ENCODE measurements at places on chromosomes 1 and 21.

DNA sequence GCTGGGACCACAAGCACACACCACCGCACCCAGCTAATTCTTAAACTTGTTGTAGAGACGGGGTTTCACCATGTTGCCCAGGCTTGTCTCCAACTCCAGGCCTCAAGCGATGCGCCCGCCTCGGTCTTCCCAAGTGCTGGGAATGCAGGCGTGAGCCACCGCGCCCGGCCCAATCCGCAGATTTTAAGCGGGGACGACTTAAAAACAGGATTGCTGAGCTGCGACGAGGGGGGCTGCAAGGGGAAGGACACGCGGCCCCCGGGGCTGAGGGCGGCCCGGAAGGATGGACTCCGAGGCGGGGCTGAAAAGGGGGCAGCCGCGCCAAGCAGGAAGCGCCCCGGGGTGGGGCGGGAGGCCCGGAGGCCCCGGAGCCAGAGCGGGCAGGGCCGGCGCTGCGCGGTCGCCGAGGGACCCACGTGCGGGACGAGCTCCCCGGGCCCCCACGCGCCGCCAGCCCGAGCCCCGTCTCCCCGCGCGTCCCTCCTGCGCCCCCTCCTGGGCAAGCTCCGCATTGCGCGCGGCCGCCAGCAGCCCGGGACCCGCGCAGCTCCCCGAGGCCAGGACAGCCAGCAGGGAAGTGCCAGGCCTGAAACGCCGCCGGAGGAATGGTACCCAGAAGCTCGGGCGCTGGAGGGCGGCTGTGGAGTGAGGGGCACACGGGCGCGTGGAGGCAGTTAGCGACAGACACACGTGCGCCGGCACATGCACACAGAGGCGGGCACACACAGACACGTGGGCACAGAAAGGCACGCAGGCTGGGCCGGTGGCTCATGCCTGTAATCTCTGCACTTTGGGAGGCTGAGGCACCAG is 5.5 kb upstream of the PRKCZ start:
- DNase-seq: peak; percentile 66

GRCh38 chr1:9128166-9128519 is 759 bp downstream of the GPR157 start:
- DNase-seq: no peak

DNA sequence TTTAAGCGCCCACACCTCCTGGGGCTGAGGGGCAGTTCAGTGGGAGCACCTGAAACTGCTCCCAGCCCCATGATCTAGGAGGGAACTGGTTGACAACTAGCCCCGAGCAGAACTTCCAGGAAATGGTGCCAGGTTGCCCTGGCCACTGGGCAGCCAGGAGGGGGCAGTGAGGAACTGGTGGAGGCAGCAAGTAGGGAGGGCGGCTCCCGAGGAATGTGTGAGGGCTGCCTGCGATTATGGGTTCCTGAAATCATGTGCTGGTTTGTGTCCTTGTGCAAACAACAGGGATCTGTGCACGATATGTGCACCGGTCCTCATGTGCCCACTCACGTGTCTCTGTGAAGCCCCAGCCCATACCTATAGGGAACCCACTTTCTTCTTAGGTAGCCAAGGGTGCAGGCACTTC is 9.9 kb downstream of the GPR3 start:
- peak; percentile 72 for DNase-seq

GRCh38 chr1:174165471-174166137 is 6.3 kb downstream of the RABGAP1L start:
- peak; percentile 68 for DNase-seq

- DNase-seq: peak; percentile 48
These were observed 17.9 kb downstream of the UBL4B start for GRCh38 chr1:110130113-110130591.

DNA sequence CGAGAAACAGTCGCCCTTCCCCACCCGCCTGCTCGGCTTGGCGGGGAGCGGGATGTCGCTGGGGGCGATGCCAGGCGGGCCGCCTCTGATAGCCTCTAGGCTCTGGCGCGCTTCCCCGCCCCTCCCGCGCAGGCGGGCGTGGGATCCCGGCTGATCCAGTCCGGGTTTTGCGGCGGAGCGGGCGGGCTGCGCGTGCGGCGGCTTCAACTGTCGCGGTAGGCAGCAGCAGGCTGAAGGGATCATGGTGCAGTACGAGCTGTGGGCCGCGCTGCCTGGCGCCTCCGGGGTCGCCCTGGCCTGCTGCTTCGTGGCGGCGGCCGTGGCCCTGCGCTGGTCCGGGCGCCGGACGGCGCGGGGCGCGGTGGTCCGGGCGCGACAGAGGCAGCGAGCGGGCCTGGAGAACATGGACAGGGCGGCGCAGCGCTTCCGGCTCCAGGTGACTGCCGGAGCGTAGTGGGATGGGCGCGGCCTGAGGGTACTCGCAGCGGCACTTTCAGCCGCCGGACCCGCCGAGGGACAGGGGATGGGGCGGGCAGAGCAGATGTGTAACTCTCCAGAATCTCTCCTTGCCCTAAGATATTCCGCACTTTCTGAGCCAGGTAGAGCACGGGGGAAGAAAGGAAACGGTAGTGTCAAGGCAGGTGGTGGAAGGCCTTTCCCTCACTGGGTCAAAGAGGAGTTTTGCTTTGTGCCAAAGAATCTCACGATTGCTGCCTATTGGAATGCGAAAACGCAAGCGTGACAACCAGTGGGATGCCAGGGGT is at the start of gene FAAH:
Gene FAAH, plus strand, starts transcription at position 210 of the 764 bp plus-strand sequence. Its CDS starts 32 bp downstream, at position 242.
- DNase-seq: peak; percentile 44

DNA sequence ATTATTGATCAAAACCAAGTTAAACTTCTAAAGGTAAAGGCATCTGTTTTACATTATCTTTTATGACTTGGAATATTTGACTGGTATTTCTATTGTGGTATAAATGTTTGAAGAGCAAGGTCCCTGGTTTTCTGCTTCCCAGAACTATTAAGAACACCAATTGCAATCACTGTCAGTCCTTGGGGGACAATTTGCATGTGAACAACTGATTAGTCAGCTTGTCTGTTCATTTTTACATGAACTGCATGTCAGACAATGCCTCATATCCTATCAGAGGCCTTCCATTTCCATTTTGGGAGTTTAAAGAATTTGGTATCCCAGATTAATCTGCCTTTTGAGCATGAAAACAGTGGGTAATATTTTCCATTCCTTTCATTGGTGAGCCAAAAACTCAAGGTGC is 654.9 kb upstream of the USP24 start:
- DNase-seq: no peak

DNA sequence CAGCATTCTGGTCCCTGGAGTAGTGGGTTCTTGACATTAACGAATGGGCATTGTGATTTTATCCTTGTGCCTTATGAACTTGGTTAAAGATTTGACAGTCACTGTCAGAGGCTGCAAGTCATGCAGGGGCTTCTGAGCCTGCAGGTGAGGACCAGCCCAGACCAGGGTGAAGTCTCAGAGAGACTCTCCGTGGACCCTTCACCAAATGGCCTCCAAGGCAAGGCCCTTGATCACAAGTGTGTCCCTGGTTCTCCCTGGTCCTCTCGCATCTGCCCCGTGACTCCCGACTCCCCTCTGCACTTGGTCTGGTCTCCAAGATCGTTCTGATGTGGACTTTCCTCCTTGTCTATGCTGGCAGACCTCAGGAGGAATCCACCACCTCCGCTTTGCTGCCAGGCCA is 476.5 kb upstream of the VAMP3 start:
- no peak for DNase-seq

DNA sequence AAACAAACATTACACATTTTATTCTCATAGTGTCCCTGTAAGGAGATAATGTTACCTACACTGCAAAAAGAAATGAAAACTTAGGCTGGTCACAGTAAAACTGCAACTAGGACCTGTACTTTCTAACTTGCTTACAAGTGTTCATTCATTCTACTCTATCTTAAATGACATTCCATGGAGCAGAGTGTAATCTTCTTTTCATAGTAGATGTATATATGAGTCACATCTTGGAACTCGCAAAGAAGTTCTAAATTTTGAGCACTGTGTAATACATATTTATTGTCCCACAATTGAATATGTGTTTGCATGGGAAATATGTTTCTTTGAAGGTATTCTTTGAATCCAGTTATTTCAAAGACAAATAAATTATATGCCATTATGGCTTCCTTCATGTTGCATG is 1258.5 kb upstream of the ADGRL2 start:
- DNase-seq: peak; percentile 31

GRCh38 chr1:117838911-117839310 is 90.5 kb downstream of the GDAP2 start:
- DNase-seq: no peak

GRCh38 chr1:185348985-185349384 is 31.9 kb upstream of the IVNS1ABP start:
- no peak for DNase-seq

GRCh38 chr1:72000809-72001208 is 281.5 kb downstream of the NEGR1 start:
- peak; percentile 66 for DNase-seq

Data from umbilical cord (tissue), 2 donors.